ENCODE measurements at places on chromosomes 5 and 9. TPM values are rescaled to one million over a fixed set of nuclear protein-coding genes. Genes with fewer than 3 reads are reported as not detected.

The PCDHGA7 gene
- 0.53 TPM for total RNA-seq

The ANKRD31 gene
- total RNA-seq, result 0.72 TPM

The ENDOG gene
- total RNA-seq, result 12.4 TPM

The TMEM215 gene
- total RNA-seq, result not detected

The ANKRD34B gene
- not detected for total RNA-seq

The GTF2H2C gene
- total RNA-seq, result 46.0 TPM

The RMRP gene
- 10,537 TPM for total RNA-seq

The GDA gene
- not detected for total RNA-seq

DNA sequence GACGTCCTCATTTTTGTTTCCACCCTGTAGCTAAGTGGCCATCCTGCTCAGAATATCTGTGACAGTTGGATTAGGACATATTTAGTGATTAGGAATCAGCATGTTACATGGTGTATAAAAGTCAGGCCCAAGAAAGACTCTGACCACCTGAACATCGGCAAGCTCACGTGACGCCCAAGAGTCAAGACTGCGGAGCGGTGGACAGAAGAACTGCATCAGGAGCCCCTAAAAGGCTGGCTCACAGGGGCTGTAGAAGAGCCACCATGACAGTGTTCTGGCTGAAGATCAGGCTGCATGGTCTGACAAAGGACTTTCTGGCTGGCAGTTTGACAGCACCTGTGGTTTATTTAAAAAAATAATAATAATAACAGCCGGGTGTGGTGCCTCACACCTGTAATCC is 185.3 kb downstream of the AUH start:
- DNase-seq, result no peak

DNA sequence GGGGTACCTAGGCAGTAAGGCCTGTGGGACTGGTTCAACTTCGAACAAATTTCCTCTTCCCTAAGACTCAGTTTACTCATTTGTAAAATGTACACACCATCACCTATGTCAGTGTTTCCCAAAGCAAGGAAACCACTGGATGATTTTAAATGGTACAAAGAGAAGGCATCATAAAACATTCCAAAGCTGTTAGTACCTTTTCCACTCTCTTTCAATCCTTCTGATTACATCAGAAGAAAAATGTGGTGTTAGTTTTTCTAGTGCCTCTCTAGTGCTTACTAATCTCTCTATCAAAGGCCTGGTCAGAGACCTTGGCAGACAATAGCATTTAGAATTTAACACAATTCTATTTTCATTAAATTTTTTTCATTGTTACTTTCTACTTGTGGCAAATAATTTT is 18.1 kb downstream of the NR6A1 start:
- no peak for DNase-seq

DNA sequence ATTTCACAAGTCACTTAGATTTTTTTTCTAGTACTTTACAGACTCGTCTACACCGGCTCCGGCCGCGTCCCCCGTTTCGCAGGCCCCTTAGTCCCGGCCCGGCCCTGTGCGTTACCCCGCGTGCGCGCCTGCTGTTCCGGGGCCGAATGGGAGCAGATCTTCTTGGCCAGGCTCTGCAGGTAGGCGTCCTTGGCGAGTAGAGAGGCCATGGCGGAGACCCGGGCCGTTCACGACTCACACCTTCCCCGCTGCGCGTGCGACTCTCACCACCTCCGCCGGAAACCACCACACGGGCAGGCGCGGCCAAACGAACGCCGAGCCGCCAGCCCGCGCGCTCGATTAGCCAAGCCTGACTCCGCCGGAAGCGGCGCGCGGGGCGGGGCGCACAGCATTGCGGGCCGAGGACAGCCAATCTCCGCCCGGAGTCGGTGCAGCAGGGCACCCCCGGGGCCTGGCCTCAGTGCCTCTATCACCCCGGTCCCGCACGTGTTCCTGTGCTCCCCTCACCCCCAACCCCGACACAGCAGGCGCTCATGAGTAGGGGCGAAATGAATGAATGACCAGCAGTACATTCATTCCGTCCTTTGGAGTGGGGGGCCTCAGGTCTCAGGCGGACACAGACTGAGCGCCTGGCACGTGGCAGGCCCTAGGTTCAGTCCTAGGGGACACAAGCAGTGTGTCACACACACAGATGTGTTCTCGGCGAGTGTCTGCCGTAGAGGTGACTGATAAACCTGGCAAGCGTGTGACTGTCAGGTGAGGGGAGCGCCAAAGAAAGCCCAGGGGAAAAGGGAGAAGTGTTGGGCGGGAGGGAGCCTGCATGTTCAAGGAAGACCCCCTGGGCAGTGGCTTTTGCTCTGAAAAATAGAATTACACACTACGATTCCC is at the start of gene SURF6:
Gene SURF6 (minus strand): TSS at position 265 of the 888 bp plus-strand sequence. CDS start 56 bp downstream, at position 209.
- DNase-seq, result peak; percentile 91

DNA sequence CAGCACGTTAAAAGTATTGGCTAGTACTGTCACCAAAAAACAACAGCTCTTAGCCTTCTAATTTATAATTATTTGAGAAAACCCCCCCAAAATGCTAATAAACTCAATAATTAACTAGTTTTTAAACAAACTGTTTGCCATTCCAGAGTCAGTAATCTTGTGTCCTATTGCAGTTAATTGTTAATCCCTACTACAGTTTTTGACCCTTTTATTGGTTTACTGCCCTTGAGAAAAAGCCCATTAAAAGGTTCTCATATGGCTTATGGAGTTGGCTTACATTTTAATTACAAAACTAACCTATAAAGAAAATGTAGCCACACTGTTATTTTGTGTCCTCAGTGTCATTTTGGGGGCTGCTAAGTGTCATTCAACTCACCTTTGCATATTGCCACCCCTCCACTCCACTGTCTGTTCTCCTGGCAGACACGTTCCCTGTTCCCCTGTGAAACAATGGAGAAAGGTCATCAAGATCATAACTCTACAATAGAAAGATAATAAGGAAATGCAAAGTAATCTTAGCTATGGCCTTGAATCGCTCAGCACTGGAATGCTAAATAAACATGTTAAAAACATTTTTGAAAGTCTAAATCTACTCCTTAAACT is 51.6 kb upstream of the TXNDC8 start:
- no peak for DNase-seq

GRCh38 chr5:176536132-176536901 is 885 bp downstream of the RNF44 start:
- peak; percentile 89 for DNase-seq

- DNase-seq, result no peak
These were observed 491.1 kb downstream of the KIF4B start for GRCh38 chr5:155504606-155505005.

- no peak for DNase-seq
These were observed 79.0 kb downstream of the C5orf15 start for GRCh38 chr5:133889271-133889905.

- no peak for DNase-seq
These were observed 16.0 kb downstream of the FAM174A start for GRCh38 chr5:100551183-100551582.

GRCh38 chr5:62779010-62779422 is 200.4 kb downstream of the LRRC70 start:
- DNase-seq, result no peak

DNA sequence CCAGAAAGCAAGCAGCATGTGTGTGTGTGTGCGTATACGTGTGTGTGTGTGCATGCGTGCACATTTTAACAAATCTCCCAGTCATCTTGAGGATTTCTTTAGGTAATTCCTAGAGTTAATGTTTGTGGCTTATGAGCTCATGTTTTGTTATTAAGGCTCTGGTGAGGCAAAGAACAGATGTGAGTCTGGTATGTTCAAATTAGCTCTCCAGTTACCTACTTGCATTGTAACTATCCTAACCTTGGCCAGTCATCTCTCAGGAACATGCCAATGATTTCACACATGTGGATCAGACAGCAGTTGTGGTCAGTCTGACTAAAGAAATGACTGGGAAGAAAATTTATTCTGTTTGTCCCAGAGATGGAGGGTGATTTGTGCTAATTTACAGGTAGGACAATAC is 163.1 kb downstream of the IZUMO3 start:
- no peak for DNase-seq

- no peak for DNase-seq
These were observed 50.0 kb upstream of the GOLPH3 start for GRCh38 chr5:32223972-32224609.

DNA sequence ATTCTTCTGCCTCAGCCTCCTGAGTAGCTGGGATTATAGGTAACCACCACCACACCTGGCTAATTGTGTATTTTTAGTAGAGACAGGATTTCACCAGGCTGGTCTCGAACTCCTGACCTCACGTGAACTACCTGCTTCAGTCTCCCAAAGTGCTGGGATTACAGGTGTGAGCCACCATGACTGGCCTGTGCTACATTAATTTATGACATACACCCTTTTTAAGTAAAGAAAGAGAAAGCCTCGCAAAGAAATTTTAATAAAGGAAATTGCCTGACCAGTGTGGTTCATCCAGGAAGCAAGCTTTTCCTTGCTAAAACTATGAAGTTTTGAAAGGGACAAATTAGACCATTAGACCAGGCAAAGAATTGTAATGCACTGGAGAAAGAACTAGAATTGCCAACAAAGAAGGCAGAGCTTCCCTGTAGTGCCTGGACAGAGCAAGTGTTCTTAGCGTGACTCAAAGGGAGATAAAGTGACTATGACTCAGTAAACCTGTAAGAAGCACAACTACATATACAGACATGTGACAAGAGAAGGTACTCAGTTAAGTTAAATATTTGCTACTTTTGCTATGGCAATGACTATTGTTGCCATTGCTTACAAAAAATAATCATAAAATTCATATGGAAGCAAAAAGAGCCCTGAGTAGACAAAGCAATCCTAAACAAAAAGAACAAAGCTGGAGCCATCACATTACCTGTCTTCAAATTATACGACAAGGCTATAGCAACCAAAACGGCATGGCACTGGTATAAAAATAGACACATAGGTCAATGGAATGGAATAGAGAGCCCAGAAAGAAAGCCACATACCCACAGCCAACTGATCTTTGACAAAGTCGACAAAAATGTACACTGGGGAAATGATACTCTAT is 54.6 kb downstream of the FYB1 start:
- DNase-seq, result no peak

- DNase-seq, result no peak
These were observed 23.2 kb upstream of the PSAT1 start for GRCh38 chr9:78273761-78274160.

DNA sequence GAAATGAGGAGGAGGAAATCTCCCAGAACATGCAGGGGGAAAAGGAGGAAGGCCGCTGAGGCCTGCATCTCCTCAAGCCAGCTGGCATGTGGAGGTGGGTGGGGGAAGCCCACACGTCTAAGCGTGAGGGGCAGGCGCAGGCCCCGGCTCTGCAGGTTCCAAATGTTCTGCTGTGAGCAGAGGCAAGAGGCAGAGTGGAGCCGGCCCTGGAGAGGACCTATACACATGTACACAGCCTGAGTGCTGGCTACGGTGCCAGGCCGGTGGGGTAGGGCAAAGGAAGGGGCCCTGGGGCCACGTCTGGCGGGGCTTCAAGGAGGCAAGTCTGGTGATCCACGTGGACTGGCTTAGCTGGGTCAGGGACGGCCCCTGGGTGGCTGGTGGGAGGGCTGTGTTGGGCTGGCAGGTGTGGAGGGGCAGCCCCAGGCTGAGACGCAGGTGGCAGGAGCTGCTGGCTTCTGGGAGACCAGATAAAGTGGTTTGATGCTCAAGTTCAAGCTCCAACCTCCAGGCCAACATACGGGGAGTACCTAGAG is 26.4 kb downstream of the LPCAT1 start:
- no peak for DNase-seq

DNA sequence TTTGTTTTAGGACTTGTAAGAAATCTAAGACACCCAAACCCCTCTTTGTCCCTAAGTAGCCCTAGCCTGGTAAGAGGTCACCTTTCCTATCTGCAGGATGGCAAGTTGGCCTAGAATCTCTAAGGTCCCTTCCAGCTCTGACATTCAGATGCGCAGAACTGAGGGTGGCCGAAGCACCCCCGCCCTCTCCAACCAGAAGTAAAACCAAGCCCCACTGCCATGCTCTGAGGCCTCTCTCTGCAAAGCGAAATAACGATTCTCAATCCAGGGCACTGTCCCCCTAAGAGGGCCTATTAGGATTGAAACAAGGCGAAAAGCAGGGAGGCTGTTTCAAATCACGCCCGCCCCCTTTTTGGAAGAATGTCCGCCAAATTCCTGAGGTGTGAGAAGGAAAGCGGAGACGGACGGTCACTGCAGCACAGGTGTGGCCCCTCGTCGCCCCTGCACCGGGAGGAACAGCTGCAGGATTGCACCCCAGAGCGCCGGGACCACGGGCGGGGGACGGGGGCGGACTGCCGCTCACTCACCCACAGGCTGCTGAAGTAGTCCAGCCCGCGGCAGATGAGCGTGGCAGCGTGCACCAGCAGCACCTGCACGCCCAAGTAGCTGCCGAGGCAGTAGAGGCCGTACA is 824 bp downstream of the TMEM245 start:
- no peak for DNase-seq

DNA sequence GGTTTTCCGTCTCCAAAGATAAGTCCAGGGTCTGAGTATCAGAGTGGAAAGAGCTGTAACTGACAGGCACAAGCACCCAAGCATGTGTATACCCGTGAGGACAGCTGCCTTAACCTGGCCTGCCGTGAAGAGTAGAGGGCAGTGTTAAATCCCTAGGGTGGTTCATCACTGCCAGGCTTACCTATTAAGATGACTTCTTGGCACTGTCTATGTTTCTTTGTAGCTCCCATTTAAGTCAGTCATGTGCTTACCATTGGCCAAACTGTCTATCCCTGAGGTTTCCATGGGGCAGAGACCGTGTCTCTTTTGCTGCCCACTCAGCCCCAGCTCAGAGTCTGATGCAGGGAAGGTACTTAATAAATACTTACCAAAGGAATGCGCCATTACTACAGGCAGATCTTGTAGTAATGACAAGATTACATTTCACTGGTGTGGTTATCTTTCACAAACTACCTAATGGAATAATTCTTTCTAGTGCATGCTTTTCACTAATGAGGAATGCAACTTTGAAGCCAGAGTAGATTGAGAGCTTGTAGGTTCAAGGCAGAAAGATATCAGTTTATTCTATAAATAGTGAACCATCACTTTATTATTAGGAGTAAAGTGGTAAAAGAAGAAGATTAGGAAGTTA is 64.2 kb downstream of the SNX24 start:
- no peak for DNase-seq

DNA sequence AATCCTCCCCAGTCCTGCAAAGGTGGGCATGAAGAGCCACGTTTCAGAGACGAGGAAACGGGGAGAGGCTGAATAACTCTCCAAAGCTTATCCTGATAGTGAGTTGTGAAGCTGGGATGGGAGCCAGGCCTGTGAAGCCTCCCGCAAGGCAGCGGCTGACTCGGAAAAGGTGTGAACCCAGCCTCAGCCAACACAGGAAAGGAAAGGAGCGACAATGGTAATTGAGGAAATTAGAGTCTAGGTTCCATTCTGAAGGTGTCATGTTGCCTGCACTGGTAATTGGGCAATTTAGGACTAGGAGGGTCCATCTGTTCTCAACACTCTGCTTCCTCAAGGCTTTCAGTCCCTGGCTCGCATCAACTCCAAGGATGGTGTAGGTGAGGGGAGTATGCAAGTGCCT is 83.4 kb downstream of the LIFR start:
- DNase-seq, result no peak

DNA sequence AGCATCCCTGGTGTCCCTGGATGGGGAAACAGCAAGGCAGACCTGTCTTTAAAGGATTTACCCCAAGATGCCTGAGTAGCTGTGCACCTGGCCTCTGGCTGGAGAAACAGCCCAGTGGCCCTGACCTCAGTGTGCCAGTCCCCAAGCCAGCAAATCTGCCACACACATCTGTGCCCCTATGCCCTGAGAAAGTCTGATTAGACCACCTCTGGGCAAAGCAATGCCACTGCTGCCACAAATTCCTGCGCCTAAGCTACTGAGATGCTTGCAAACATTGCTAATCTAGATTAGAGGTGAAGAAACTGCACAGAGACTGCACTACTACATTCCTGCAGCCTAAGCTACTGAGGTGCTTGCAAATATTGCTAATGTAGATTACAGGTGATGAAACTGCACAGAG is 269.6 kb downstream of the CEMIP2 start:
- DNase-seq, result no peak

- DNase-seq, result no peak
These were observed 484.8 kb downstream of the ZSWIM6 start for GRCh38 chr5:61816585-61817450.
